Common myeloid progenitor, CD34-positive (primary cell): ENCODE measurements at places on chromosomes 2 and 18.

DNA sequence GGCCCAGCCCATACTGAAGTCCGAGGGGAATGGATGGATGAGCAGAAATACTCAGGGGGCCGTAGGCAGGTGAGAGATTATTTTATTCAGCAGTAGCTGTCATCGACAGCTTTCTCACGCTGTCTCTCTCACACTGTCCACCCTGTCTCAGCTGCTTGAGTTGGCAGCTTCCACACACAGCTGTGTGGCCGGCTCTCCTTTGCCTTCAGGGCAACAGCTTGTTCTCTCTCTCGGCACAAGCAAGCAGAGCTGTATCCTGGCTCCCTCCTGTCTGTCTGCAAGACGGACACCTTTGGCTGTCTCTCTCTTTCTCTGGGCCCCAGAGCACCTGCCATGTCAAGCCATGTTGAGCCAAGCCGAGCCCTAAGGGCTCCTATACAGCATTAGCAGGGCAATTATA, 9.8 kb upstream of the PAPOLG start:
- H3K36me3 ChIP-seq, result no peaks in the 10 kb centered on the region
- DNase-seq, result no peak
- peak overlapping the region; percentile 37 for H3K4me3 ChIP-seq
- peaks cover 29% of the 10 kb centered on the region for H3K4me1 ChIP-seq
- H3K27me3 ChIP-seq, result no peaks in the 10 kb centered on the region

GRCh38 chr2:239055756-239056493, 208.0 kb downstream of the TWIST2 start:
- H3K27me3 ChIP-seq, result no peaks in the 10 kb centered on the region
- H3K27ac ChIP-seq, result no peak overlapping the region
- no peak overlapping the region for H3K4me3 ChIP-seq
- peaks cover 12% of the 10 kb centered on the region for H3K36me3 ChIP-seq
- no peak for DNase-seq
- H3K4me1 ChIP-seq, result peaks cover 24% of the 10 kb centered on the region

DNA sequence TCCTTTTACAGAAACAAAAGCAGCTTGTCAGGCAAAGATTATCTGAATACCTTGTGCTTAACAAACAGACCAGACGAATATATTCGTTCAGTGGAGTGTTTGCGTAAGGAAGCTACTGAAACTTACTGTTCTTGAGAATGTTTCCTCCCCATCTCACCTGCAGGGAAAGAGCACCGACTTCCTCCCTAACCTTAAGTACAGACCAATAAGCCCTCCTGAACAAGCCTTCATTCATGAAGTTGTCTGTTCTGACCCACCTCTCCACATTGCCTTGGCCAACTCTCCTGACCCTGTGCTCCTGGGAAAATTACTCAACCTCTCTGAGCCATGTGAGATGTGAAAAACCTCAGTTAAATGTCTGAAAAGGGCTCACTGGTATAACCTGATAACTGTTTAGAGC, 35.2 kb downstream of the STK39 start:
- peaks cover 18% of the 10 kb centered on the region for H3K4me1 ChIP-seq
- H3K27ac ChIP-seq, result no peak overlapping the region
- no peak for DNase-seq
- no peak overlapping the region for H3K4me3 ChIP-seq

DNA sequence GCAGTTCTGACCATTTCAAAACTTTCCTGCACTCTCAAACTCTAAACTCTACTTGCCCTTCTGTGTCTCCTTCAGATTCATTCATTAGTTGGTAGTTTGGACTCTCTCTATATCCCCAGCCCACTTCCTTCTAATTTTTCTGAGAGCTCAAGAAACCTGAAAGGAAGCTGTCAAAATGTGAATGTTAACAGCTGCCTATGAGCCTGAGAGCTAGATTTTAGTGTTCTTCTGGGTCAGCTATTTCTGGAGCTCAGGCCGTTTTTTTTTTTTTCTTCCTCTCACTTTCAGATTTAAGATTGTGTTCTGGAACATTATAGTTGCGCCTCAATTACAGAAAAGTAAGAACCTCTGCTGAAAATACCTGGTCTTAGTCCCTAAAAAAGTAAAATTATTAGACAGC, 73.1 kb downstream of the RTN4 start:
- H3K4me1 ChIP-seq, result peaks cover 10% of the 10 kb centered on the region
- peaks cover 24% of the 10 kb centered on the region for H3K36me3 ChIP-seq
- no peaks in the 10 kb centered on the region for H3K27me3 ChIP-seq
- DNase-seq, result no peak

- H3K4me3 ChIP-seq, result no peak overlapping the region
- DNase-seq, result no peak
- H3K27me3 ChIP-seq, result no peaks in the 10 kb centered on the region
- H3K4me1 ChIP-seq, result no peaks in the 10 kb centered on the region
Measured at GRCh38 chr2:1979569-1979968, 235.3 kb upstream of the PXDN start.

- H3K4me3 ChIP-seq, result no peak overlapping the region
- H3K4me1 ChIP-seq, result peaks cover 3% of the 10 kb centered on the region
Measured at GRCh38 chr2:23657371-23657770, 269.6 kb downstream of the ATAD2B start.

DNA sequence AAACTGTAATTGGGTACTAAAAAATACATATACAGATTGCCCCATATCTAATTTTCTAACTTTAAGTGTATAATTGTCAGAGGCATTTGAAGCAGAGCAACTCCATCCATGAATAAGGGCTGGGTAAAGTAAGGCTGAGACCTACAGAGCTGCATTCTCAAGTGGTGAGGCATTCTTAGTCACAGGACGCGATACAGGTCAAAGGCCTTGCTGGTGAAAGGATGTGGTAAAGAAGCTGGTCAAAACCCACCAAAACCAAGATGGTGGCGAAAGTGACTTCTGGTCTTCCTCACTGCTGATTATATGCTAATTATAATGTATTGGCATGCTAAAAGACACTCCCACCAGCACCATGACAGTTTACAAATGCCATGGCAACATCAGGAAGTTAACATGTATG, 50.0 kb downstream of the SLC8A1 start:
- no peaks in the 10 kb centered on the region for H3K4me1 ChIP-seq
- no peaks in the 10 kb centered on the region for H3K27me3 ChIP-seq
- no peak overlapping the region for H3K27ac ChIP-seq

GRCh38 chr2:179751163-179751809, 110.1 kb downstream of the ZNF385B start:
- no peak overlapping the region for H3K4me3 ChIP-seq
- peak; percentile 31 for DNase-seq
- H3K27me3 ChIP-seq, result no peaks in the 10 kb centered on the region
- H3K27ac ChIP-seq, result no peak overlapping the region

- no peaks in the 10 kb centered on the region for H3K36me3 ChIP-seq
- H3K27me3 ChIP-seq, result no peaks in the 10 kb centered on the region
- H3K4me1 ChIP-seq, result peaks cover 2% of the 10 kb centered on the region
- no peak for DNase-seq
- H3K4me3 ChIP-seq, result no peak overlapping the region
Measured at GRCh38 chr2:182559623-182560022, 132.8 kb upstream of the PDE1A start.

- H3K27ac ChIP-seq, result no peak overlapping the region
- no peak overlapping the region for H3K4me3 ChIP-seq
- H3K27me3 ChIP-seq, result no peaks in the 10 kb centered on the region
- no peaks in the 10 kb centered on the region for H3K4me1 ChIP-seq
- no peak for DNase-seq
- H3K36me3 ChIP-seq, result no peaks in the 10 kb centered on the region
Measured at GRCh38 chr2:208654056-208654455, 247.5 kb downstream of the PTH2R start.

GRCh38 chr2:177738461-177739235, 333.9 kb downstream of the PDE11A start:
- H3K27ac ChIP-seq, result no peak overlapping the region
- peaks cover 14% of the 10 kb centered on the region for H3K4me1 ChIP-seq
- H3K36me3 ChIP-seq, result no peaks in the 10 kb centered on the region
- DNase-seq, result peak; percentile 42
- H3K4me3 ChIP-seq, result no peak overlapping the region
- no peaks in the 10 kb centered on the region for H3K27me3 ChIP-seq

- no peak overlapping the region for H3K27ac ChIP-seq
- H3K4me1 ChIP-seq, result no peaks in the 10 kb centered on the region
- H3K36me3 ChIP-seq, result peaks cover 75% of the 10 kb centered on the region
- H3K4me3 ChIP-seq, result no peak overlapping the region
Measured at GRCh38 chr2:74155830-74156229, 8.1 kb upstream of the BOLA3 start.

GRCh38 chr2:229514273-229514895, 200.0 kb downstream of the DNER start:
- H3K4me1 ChIP-seq, result no peaks in the 10 kb centered on the region
- no peak for DNase-seq
- H3K27ac ChIP-seq, result no peak overlapping the region
- no peak overlapping the region for H3K4me3 ChIP-seq
- no peaks in the 10 kb centered on the region for H3K36me3 ChIP-seq

DNA sequence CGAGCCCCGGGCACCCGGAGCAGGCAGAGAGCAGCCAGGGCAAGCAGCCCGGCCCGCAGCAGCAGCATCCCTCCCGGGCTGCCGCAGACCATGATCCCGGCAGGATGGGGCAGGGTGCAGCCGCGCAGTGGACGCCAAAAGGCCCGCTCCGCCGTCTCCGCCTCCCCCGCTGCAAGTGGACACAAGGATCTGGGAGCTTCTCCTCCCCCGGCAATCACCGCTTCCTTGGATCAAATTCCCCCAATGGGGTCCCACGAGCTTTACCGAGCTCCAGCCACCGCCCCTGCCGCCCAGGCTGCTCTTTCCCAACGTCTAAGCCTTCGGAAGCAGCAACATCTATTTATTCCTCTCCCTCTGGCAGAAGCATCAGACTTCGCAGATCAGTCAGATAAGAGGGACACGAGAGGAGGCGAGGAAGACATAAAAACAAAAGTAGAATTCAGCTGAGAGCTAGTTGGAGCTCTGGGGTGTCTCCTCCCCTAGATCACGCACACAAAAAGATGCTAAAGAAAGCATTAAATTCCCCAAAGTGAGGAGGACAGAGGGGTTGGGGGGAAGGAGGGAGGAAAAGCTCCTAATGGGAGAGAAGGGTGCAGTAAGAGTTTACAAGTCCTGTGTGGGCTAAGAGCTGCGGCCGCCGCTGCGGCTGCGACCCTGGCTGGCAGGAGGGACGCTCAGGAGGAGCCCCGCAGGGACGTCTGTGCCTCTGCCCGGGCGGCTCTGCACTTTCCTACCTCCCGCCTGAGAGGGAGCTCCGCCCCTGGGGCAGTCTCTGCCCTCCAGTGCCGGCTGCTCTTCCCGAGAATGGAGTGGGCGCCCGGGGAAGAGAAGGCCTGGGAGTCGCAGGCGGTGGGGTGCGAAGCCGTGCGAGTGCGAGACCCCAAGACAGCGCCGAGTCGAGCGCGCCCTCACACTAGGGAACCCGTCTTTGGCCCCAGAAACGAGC, at the start of gene FRZB:
Gene FRZB (minus strand): TSS at position 177 of the 946 bp plus-strand sequence. CDS start 85 bp downstream, at position 92.
- peaks cover 55% of the 10 kb centered on the region for H3K27me3 ChIP-seq
- peak; percentile 42 for DNase-seq
- no peaks in the 10 kb centered on the region for H3K4me1 ChIP-seq
- H3K27ac ChIP-seq, result no peak within 1 kb of the TSS
- peak within 1 kb of the TSS; percentile 12 for H3K4me3 ChIP-seq

GRCh38 chr2:237437566-237437965, 23.6 kb upstream of the COL6A3 start:
- H3K36me3 ChIP-seq, result no peaks in the 10 kb centered on the region
- no peak overlapping the region for H3K4me3 ChIP-seq
- H3K27me3 ChIP-seq, result no peaks in the 10 kb centered on the region

- H3K27ac ChIP-seq, result no peak overlapping the region
- H3K36me3 ChIP-seq, result peaks cover 35% of the 10 kb centered on the region
- DNase-seq, result no peak
- H3K27me3 ChIP-seq, result no peaks in the 10 kb centered on the region
- H3K4me1 ChIP-seq, result peaks cover 21% of the 10 kb centered on the region
Measured at GRCh38 chr2:73999881-74000597, 15.3 kb downstream of the TET3 start.

DNA sequence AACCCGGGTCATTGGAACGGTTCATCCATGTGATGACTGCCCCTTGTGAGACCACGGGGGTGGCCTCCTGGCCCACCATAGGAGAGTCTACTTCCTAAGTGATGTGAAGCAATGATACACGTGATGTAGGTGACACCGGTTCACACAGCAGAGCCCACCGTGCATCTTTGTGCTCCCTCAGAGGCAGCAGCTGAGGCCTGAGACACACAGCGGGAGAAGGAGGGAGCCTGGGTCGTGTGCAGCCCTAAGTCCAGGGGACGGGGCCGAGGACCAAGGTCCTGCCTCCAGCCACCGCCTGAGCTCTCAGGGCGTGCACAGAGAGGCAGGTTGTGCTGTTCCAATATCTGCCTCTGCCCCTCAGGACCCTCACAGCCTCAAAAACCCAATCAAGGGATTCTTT, 377.2 kb upstream of the SALL3 start:
- H3K27ac ChIP-seq, result no peak overlapping the region
- H3K4me1 ChIP-seq, result no peaks in the 10 kb centered on the region
- no peak overlapping the region for H3K4me3 ChIP-seq

- H3K27ac ChIP-seq, result peak overlapping the region; percentile 4
- no peaks in the 10 kb centered on the region for H3K4me1 ChIP-seq
- DNase-seq, result no peak
- no peaks in the 10 kb centered on the region for H3K27me3 ChIP-seq
- no peak overlapping the region for H3K4me3 ChIP-seq
Measured at GRCh38 chr18:21777814-21778213, 37.2 kb downstream of the MIB1 start.

- no peak overlapping the region for H3K4me3 ChIP-seq
- H3K4me1 ChIP-seq, result no peaks in the 10 kb centered on the region
- DNase-seq, result no peak
- no peak overlapping the region for H3K27ac ChIP-seq
- H3K36me3 ChIP-seq, result no peaks in the 10 kb centered on the region
- H3K27me3 ChIP-seq, result no peaks in the 10 kb centered on the region
Measured at GRCh38 chr18:51236225-51236624, 38.7 kb upstream of the MEX3C start.

DNA sequence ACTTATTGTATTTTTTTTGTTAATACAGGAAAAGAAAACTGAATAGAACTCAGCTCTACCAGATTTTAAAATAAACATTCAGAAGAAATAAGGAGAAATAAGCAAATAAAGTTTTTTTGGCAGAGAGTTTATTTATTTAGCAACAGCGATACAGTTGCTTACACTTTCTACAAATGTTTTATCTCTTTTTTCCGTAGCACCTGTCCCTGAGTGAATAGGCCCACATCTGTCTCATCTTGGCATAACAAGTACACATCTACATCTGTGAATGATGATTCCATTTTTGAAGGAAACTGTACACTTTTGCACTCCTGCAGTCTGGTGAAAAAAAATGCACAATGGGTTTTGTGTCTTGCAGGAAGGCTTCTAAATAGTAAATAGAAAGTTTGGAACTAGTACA, 783.6 kb upstream of the ZEB2 start:
- H3K36me3 ChIP-seq, result no peaks in the 10 kb centered on the region
- no peak for DNase-seq
- H3K27me3 ChIP-seq, result no peaks in the 10 kb centered on the region
- no peaks in the 10 kb centered on the region for H3K4me1 ChIP-seq

DNA sequence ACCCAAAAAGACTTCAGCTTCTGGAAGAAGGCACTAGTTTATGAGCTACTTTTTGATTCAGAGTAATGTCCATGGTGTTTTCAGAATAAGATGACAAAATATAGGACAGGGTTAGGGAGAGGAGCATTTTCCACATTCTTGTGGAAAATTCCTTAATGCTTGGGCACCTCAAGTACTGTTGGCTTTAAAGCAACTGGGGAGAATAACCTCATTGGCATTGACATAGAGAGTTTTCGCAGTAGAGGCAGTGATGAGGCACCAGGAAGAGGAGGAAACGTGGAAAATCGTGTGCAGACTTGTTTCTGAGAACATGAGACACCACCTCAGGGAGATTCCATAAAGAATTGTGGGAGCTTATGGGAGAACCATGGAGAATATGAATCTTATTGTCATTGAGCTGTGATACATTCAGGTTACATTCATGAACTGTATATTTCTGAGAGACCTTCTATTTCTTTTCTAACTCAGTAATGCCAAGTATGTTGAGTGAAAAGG, 929.0 kb upstream of the NRXN1 start:
- no peaks in the 10 kb centered on the region for H3K4me1 ChIP-seq
- H3K36me3 ChIP-seq, result no peaks in the 10 kb centered on the region
